ENCODE measurements at places on chromosomes 7 and 10.

DNA sequence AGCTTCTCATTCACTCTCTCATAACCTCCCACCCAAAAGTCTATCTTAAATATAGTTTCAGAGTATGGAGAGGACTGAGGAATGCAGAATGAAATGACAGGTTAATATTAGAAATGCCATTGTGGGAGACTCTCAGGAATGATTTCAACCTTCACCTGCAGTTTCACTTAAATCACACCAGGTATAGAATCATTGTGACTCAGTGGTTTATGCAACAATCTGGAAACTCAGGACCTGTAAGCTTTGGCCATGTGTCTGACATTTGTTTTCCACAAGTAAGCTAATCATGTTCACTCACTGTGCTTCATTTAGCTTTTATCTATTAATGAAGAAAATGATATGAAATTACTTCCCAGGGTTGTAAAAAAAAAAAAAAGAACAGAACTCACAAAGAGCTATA is 8.7 kb upstream of the PTPN12 start:
- DNase-seq: no peak

DNA sequence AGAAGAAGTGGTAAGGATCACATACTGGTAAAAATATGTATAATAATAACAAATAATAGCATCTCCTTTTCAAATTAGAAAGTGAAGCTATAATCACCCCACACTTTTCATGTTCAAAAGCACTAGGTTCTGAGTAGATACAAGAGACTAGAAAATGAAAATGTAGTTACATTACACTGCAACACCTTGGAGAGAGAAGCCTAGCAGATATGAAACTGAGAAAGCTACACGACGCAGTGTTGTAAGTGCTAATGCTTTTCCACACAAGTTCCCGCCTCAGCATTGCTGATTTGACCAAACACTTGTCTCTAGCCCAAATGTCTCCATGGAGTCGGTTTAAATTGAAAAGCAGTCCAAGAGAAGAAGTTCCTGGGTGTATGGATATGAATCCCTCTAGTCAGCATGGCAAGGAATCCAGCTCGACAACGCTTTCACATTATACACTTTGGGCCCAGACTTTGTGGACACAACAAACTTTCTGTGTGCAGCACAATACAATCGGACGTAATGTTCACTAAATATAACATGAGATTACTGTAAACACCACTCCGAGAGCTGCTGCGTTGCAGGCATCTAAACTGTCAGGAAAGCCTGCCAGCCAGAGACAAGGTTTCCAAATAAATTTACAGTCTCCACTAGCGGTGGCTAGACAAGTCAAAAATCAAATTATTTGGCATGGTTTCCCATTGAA is 1.7 kb downstream of the PDE1C start:
- DNase-seq: no peak

DNA sequence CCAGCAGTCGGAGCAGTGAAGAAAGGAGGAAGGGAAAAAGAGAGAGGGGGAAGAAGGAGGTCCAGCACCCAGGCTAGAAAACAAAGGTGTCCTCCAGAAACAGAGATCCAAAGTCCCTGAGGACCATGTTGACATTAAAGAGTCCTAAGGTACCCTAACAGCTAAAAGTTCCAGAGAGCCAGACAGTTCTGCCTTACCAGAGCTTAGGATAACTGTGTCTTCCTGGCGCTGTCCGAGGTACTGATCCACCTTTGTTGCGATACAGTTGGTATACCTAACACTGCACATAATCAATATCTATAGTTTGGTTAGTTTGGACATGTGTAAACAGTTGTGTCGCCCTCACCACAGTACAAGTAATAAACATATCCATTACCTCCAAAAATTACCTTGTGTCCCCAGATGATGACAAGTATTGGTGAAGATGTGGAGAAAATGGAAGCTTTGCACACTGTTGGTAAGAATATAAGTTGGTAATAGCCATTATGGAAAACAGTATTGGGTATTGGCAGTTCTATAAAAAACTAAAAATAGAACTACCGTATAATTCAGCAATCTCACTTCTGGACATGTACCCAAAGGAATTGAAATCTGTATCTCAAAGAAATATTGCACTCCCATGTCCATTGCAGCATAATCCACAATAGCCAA is 59.8 kb downstream of the GRID1 start:
- DNase-seq: peak; percentile 9

- no peak for DNase-seq
Measured at GRCh38 chr10:113202011-113202410, 252.0 kb downstream of the TCF7L2 start.

DNA sequence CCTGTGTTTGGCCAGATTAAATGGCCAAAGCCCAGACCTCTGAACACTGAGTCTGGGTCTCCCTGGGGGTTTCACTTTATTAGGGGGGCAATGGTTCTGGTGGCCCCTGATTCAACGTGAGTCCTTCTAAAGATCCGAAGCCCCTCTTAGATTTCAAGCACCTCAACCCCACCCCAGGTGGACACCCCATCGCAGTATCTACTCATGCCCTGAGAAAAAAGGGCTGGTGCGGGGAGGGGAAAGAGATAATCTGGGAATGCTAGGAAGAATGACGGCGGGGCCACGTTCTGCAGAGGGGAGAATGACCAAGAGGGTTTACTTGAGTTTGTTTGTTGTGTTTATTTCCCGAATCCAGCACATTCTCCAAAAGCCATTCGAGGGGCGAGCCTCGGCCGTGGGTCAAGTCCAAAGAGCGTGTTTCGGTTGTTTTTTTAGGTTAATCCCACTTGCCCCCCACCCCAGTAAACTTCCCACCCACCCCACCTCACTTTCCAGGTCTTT is 832 bp downstream of the PDLIM1 start:
- DNase-seq: no peak

GRCh38 chr7:154953006-154953684 is 49.8 kb downstream of the PAXIP1 start:
- peak; percentile 60 for DNase-seq

DNA sequence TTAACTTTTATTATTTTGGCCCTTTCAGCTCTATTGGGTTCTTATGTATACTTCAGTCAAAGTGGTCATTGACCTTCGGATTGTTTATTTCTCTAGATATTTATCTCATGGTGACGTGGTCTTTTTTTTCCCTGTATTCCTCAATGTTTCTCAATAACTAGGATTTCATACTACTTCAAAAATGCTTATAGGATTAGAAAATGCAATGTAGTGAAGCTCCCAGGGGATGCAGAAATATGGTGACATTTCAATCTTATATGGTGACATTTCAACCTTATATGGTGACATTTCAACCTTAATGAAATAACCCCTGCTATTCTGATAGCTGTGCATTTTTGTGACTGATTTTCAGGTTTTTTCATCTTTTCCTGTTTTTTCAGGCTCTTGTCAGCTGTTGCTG is 51.4 kb downstream of the CHRM2 start:
- no peak for DNase-seq

DNA sequence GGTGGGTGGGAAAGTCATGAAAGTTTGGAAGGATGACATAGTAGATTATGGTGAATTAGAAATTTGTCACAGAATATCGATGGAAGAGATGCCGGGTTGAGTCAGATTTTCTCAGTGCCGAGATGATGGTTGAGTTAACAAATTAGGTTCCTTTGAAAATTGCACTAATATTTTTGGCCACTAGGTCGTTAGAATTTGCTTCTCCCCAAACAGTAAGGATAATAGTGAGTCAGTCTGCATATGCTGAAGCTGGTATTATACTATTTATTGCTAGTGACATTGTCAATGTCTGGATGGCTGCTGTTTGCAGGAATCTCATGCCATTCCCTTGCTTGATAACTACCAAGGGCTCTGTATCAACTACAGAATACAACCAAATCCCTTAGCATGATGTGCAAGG is 37.7 kb upstream of the MINDY3 start:
- DNase-seq: no peak

- peak; percentile 22 for DNase-seq
Measured at GRCh38 chr7:105016709-105017656, 3.0 kb downstream of the KMT2E start.

DNA sequence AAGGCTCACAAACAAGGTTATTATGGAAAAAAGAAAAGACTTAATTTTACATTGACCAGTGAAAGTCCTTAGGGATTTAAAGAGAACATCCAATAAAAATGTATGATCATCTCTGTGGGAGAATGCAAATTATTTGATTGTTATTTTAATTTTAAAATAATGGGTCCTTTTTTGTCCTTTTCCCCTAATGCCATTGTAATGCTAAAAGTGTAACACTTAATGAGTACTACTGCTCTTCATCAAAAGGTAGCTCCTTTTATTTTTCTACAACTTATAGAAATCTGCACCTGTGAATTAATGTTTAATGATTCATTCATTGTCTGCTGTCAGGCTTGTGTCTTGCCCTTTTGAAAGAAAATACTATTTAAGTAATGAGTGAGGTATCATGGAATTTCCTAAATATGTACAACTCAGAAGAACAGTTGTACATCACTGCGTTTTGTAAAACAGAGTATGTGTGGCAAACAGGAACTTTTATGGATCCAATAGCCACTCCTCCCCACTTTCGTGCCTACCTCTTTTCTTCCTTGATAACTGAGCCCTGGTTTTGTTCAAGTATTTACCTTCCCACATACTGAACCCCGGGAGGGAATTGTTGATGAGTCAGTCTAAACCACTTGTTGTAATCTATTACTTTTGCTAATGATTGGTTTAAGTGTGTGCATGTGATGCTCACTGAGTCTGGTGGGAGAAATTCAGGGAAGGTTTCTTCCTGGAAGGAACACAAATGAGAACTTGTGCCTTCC is 19.9 kb upstream of the TRUB1 start:
- no peak for DNase-seq

GRCh38 chr7:106569500-106569929 is 91.4 kb downstream of the CCDC71L start:
- no peak for DNase-seq

GRCh38 chr10:84296091-84296981 is 32.1 kb upstream of the CCSER2 start:
- DNase-seq: no peak

GRCh38 chr7:113873554-113874151 is 45.2 kb downstream of the PPP1R3A start:
- no peak for DNase-seq

- no peak for DNase-seq
Measured at GRCh38 chr7:40324914-40325313, 190.1 kb downstream of the SUGCT start.

GRCh38 chr10:111103196-111103840 is 26.5 kb downstream of the ADRA2A start:
- DNase-seq: no peak

- DNase-seq: no peak
Measured at GRCh38 chr7:51121931-51122425, 194.6 kb downstream of the COBL start.

DNA sequence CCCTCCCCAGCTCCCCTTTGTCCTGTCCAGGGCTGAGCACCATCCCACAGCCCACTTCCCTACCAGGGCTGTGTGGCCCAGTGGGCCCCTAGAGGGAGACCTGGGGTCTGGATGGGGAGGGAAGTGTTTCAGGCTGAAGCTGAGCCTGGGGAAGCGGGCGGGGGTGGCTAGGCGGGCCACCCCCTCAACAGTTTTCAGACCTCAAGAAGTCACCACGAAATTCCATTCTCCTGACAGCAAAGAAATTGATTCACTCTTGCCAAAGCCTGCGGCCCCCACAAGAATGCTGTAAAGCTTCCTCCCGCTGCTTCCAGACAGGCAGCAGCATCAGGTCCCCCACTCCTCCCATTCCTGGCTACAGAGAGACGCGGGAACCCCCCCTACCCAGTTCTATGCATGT is 2.5 kb upstream of the LFNG start:
- no peak for DNase-seq

GRCh38 chr10:6924166-6924565 is 344.1 kb upstream of the PRKCQ start:
- DNase-seq: no peak

GRCh38 chr10:103739039-103739764 is 116.2 kb downstream of the SH3PXD2A start:
- DNase-seq: no peak

- no peak for DNase-seq
Measured at GRCh38 chr7:131538071-131538812, 18.2 kb downstream of the PODXL start.

- no peak for DNase-seq
Measured at GRCh38 chr10:91668913-91669312, 36.0 kb upstream of the PPP1R3C start.

DNA sequence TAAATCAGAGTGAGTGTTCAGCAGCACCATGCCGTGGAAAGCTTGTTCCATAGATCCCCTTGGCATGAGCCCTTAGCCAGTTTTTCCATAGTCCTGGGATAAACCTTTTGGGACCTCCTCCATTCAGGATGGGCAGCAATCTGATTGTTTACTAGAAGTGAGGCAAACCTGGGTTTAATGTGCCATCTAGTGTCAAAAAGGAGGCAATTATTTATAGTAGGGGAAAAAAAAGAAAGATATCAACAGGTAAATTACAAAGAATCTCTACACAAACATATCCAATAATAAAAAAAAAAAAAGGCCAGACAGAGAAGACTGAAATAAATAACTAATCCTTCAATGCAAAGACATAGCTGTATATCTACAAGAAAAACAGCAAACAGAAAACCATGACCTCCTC is 229.0 kb upstream of the STK17A start:
- no peak for DNase-seq

Measured in CD8-positive, alpha-beta memory T cell (primary cell).